ENCODE measurements at places on chromosomes 1 and 21. TPM values are rescaled to one million over a fixed set of nuclear protein-coding genes. Genes with fewer than 3 reads are reported as not detected.
A peak's percentile ranks its signal among the peaks of the same experiment; 100 is the strongest.

- H3K27me3 ChIP-seq: peaks cover under 1% of the 10 kb centered on the region
- peaks cover 8% of the 10 kb centered on the region for H3K36me3 ChIP-seq
These were observed 376.9 kb downstream of the HHIPL2 start for GRCh38 chr1:222171005-222171404.

DNA sequence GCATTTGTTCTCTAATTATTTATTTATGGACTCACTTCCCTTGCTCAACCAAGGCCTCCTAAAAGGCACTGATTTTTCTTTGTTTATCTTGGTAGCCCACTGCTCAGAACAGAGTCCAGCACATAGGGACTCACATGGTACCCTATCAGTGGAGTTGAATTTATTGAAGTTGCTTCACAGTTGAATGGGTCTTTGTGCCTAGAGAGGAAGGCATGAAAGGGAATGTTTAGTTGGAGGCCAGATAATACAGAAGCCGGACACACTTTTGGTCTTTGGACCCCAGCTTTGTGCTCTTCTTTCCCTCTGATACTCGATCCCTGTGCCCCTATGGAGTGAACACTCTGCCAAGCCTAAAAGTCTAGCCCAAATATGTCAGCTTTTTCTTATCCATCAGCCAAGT is 429.0 kb downstream of the PRDM2 start:
- no peak overlapping the region for H3K4me3 ChIP-seq
- H3K4me1 ChIP-seq: no peaks in the 10 kb centered on the region
- H3K36me3 ChIP-seq: no peaks in the 10 kb centered on the region
- no peak overlapping the region for H3K27ac ChIP-seq
- no peaks in the 10 kb centered on the region for H3K27me3 ChIP-seq
- DNase-seq: no peak

GRCh38 chr1:201946224-201946908 is at the start of gene LMOD1:
TSS of gene LMOD1 (minus strand) at chr1:201946548. CDS start at chr1:201946340, 208 bp downstream.
- peak within 1 kb of the TSS; percentile 37 for H3K4me3 ChIP-seq
- no peaks in the 10 kb centered on the region for H3K36me3 ChIP-seq
- H3K27ac ChIP-seq: no peak within 1 kb of the TSS
- peaks cover 52% of the 10 kb centered on the region for H3K27me3 ChIP-seq

DNA sequence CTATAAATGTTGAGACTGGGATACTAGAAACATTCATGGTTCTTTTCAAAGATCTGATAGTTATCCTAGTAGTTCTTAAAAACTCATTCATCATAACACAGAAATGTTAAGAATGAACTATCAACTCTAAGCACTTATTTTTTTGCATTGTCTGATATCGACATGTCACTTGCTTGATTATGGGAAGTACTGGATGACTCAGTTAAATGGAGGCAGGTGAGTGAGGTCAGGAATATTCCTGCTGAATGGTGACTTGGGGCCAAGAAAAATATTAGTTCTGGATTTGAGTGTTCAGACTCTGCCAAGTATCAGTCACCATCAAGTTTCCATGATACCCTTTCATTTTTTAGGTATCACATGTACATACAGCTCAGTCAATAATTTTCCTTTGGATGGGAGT is 63.6 kb downstream of the NEK7 start:
- peaks cover 42% of the 10 kb centered on the region for H3K36me3 ChIP-seq
- H3K27ac ChIP-seq: no peak overlapping the region
- H3K4me1 ChIP-seq: peaks cover 22% of the 10 kb centered on the region
- no peak for DNase-seq
- no peaks in the 10 kb centered on the region for H3K27me3 ChIP-seq

DNA sequence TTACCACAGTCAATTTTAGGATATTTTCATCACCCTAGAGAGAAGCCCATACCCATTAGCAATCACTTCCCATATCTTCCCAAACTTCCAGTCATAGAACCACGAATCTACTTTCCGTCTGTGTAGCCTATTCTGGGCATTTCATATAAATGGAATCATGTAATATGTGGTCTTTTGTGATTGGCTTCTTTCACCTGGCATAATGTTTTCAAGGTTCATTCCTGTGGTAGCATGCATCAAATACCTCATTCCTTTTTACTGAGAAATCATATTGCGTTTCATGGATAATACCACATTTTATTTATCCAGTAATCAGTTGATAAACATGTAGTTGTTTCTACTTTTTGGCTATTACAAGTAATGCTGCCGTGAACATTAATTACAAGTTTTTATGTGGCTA is 21.5 kb downstream of the DESI2 start:
- H3K27ac ChIP-seq: no peak overlapping the region
- no peak overlapping the region for H3K4me3 ChIP-seq
- H3K27me3 ChIP-seq: no peaks in the 10 kb centered on the region
- H3K4me1 ChIP-seq: peaks cover 18% of the 10 kb centered on the region

GRCh38 chr1:97792655-97793054 is 128.2 kb downstream of the DPYD start:
- DNase-seq: no peak
- H3K4me1 ChIP-seq: peaks cover 42% of the 10 kb centered on the region
- H3K36me3 ChIP-seq: peaks cover 7% of the 10 kb centered on the region
- H3K27me3 ChIP-seq: no peaks in the 10 kb centered on the region

- no peaks in the 10 kb centered on the region for H3K4me1 ChIP-seq
- H3K27me3 ChIP-seq: peaks cover 39% of the 10 kb centered on the region
- no peaks in the 10 kb centered on the region for H3K36me3 ChIP-seq
- no peak overlapping the region for H3K4me3 ChIP-seq
- no peak for DNase-seq
- no peak overlapping the region for H3K27ac ChIP-seq
These were observed 51.4 kb upstream of the DIRAS3 start for GRCh38 chr1:68101829-68102228.

- peaks cover 12% of the 10 kb centered on the region for H3K36me3 ChIP-seq
- no peaks in the 10 kb centered on the region for H3K27me3 ChIP-seq
- peaks cover 14% of the 10 kb centered on the region for H3K4me1 ChIP-seq
- peak; percentile 81 for DNase-seq
- no peak overlapping the region for H3K4me3 ChIP-seq
These were observed 53.6 kb downstream of the KIF21B start for GRCh38 chr1:200969726-200970561.

DNA sequence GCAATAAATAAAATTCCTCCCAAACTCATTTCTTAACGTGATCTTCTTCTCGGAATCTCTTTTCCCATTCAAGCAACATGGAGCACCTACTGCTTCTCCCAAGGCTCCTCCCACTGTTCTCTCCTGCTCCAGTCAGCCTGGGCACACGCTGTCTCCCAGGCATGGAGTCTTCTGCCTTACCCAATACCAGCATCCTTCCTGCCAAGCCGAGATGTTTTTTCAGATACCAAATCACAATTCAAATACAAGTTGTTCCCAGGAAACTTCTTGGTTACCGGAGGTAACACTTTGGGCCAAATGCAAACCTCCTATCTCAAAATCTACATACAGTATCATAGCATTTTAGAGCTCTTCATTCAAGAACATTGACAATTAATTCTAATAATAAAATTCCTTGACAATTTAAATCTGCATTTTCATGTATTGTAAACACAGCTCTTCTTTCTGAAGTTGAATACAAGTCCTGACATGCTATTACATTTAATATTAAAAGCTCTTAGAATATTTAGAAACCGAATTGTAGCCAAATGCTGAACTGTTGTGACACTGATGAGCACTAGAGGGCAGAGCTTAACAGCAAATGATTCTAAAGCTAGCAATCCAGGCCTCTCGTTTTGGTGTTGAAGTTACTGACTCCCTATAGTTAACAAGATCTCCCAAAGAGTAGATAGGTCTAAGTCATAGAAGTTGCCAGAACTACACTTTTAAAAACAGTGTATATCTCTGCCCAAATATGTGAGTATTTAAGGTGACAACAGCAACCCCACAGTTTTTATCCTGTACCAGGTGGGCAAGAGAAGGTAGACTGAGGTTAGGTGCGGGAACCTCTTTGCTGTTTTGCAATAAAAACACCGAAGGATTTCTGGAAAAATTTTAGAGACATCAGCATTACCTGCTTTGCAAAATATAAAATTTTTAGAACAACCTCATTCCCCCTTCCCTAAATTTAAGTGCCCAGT is 52.3 kb downstream of the BCAR3 start:
- H3K27me3 ChIP-seq: no peaks in the 10 kb centered on the region
- H3K27ac ChIP-seq: no peak overlapping the region
- DNase-seq: peak; percentile 31
- no peaks in the 10 kb centered on the region for H3K36me3 ChIP-seq

DNA sequence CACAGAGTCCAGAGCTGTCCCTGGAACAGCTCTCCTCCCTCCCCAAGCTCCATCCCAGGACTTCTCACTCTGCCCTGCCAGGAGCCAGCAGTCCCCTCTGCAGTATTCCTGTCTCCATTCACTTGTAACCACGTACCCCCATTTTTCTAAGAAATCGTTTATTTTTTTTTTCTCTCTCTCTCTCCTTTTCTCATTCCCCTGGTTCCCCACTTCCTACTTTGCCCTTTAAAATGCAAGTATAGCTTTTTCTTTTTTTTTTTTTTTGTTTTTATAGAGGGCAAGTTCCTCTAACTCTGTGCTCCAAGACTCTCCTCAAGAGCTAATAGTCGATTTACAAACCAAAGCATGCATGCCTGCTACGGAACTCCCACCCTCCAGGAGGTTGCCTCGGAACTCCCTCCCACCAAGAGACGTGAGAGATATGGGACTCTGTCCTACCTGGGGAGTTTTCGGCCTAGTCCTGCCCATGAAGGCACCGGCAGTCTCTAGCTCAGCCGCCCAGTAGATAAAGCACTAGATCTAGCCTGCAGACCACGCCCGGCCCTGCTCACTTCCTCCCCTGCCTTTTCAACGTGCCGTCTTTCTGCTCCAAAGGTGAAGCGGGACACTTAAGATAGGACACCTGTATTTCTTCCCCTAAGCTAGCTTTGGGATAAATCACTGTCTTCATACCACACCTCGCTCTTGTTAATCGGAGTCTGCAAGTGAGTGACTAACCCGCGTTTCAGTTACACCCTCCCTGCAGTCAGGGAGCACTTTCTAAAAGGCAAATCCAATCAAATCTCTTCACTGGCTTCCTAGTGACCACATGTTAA is 27.7 kb downstream of the TNFRSF9 start:
- H3K36me3 ChIP-seq: peaks cover 23% of the 10 kb centered on the region
- peak overlapping the region; percentile 58 for H3K4me3 ChIP-seq
- H3K4me1 ChIP-seq: peaks cover 46% of the 10 kb centered on the region
- no peak for DNase-seq
- H3K27me3 ChIP-seq: no peaks in the 10 kb centered on the region

GRCh38 chr1:9724706-9725476 is 73.4 kb downstream of the PIK3CD start:
- H3K36me3 ChIP-seq: peaks cover 81% of the 10 kb centered on the region
- H3K4me3 ChIP-seq: no peak overlapping the region

- peaks cover 20% of the 10 kb centered on the region for H3K36me3 ChIP-seq
- H3K27me3 ChIP-seq: no peaks in the 10 kb centered on the region
- no peak overlapping the region for H3K27ac ChIP-seq
- DNase-seq: no peak
These were observed 20.3 kb downstream of the TTC13 start for GRCh38 chr1:230958370-230958769.

DNA sequence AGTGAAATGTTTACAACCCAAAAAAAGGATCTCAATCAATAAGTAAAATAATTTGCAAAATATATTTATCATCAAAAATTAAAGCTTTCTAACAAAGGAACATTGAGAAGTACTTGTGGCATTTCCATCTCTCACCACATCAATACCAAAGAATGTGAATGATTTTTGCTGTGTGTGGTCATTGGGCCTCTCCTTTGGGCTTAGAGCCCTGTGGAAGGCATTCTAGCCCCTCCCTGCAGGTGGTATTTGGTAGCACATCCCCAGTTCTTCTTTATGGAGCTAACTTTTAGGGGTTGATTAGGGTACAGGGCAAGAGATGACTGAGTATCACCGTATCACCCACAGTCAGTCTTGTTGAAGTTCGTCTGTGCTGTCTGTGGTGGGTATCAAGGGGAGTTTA is 294.1 kb upstream of the SGIP1 start:
- no peak overlapping the region for H3K27ac ChIP-seq
- H3K4me3 ChIP-seq: no peak overlapping the region
- H3K36me3 ChIP-seq: no peaks in the 10 kb centered on the region
- no peak for DNase-seq

DNA sequence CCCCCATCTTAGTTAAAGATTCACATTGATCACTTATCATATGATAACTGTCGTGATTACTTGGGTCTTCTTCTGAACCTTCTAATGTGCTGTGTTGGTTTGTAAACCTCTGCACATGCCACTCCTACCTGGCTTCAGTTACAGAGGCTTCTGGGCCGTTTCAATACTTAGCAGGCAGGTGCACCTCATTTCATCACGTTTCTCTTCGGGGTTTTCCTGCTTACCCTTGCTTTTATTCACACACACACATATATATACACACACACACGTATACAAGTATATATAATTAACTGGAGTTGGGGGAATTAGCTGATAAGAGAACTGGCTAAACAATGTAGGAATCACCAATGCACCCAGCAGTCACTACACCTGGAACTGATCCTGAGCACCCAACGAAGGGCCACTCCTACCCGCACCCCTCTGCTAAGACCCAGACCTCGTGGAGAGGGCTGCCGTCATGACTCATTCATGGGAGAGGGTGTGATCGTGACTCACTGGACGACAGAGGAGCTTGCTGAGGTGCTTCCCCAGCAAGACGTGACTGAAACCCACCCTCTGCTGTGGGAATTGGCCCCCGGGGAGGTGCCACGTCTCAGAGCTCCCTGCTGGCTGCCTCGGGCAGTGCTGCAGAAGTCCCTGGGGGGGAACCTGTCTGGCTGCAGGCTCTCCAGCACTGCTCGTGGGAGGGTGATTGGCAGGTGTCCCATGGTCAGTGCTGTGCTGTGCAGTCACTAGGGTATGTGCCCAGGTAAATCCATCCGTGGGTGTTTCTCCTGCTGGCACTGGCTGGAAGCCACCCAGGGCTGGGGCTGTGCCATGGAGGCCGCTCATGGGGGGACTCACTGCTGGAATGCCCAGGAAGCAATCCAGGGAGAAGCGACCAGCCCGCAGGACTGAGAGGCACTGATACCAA is 166.6 kb downstream of the DYRK1A start:
- H3K4me3 ChIP-seq: no peak overlapping the region
- peaks cover 43% of the 10 kb centered on the region for H3K27me3 ChIP-seq
- H3K4me1 ChIP-seq: no peaks in the 10 kb centered on the region
- H3K27ac ChIP-seq: no peak overlapping the region
- peak; percentile 19 for DNase-seq

DNA sequence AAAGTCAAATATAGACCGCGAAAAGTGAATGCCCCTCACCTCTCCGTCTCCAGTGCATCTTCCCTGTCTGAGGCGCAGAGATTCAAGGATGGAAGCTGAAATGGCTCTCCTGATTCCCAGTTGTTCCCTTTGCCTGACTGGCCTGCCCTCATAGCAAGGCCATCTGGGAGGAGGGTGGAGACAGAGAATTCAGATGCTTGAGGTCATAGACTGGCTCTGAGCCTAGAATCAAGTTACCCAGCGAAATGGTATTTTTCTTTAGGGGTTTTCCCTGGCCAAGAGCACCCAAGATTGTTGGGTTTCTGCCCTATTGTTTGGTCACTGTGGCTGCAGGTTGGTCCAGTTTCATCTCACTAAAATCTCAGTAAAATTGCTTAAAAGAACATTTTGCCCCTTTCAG is 7.2 kb downstream of the METTL13 start:
- peaks cover 44% of the 10 kb centered on the region for H3K4me1 ChIP-seq
- no peaks in the 10 kb centered on the region for H3K27me3 ChIP-seq
- H3K4me3 ChIP-seq: no peak overlapping the region
- peaks cover 53% of the 10 kb centered on the region for H3K36me3 ChIP-seq
- peak overlapping the region; percentile 43 for H3K27ac ChIP-seq

GRCh38 chr1:194042736-194043135 is 856.3 kb upstream of the B3GALT2 start:
- peaks cover 24% of the 10 kb centered on the region for H3K4me1 ChIP-seq
- no peak for DNase-seq
- no peak overlapping the region for H3K27ac ChIP-seq
- H3K4me3 ChIP-seq: no peak overlapping the region
- H3K36me3 ChIP-seq: no peaks in the 10 kb centered on the region

SEMA4A gene
- total RNA-seq: 16.1 TPM

IGSF21 gene
- not detected for total RNA-seq

GJA9 gene
- total RNA-seq: not detected

Data from activated naive CD8-positive, alpha-beta T cell treated with anti-CD3 and anti-CD28 coated beads for 36 hours (primary cell).